ENCODE measurements at places on chromosomes 13 and 19. TPM values are rescaled to one million over a fixed set of nuclear protein-coding genes. Genes with fewer than 3 reads are reported as not detected.
A peak's percentile ranks its signal among the peaks of the same experiment; 100 is the strongest.

DNA sequence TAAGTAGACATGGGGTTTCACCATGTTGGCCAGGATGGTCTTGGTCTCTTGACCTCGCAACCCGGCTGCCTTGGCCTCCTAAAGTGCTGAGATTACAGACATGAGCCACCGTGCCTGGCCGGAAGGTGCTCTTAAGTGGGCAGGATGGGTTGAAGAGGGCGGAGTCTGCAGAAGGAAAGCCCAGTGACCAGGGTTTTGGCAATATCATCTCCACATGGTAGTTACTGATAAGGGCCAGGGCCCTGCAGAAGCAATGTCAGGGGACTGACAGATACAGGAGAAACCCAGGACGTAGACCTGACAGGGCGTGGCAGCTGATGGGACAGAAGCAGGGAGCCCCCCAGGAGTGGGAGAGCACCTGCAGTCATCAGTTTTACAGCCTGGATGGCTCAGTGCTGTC, 45.7 kb upstream of the RNF113B start:
- no peaks in the 10 kb centered on the region for H3K27me3 ChIP-seq
- DNase-seq = peak; percentile 72
- H3K36me3 ChIP-seq = peaks cover under 1% of the 10 kb centered on the region
- H3K27ac ChIP-seq = no peak overlapping the region

DNA sequence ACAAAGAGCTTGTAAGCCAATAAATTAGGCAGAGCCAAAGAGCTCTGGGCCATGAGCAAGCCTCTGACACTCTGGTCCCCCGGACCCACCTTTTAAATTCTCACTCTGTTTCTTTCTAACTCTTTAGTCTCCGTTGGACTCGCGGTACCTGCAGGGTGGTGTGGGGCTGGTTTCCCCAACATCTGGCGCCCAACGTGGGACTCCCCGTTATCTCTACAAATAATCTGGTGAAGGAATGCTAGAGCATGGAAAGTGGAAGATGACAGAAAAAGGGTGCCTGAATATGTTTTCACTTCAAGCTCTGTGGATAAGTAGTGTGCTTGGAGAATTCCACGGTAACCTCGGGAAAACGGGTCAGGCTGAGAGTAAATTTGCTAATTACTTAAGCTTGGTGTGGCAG, 36.5 kb upstream of the CYP2B6 start:
- H3K4me1 ChIP-seq = no peaks in the 10 kb centered on the region
- DNase-seq = no peak
- no peak overlapping the region for H3K27ac ChIP-seq

DNA sequence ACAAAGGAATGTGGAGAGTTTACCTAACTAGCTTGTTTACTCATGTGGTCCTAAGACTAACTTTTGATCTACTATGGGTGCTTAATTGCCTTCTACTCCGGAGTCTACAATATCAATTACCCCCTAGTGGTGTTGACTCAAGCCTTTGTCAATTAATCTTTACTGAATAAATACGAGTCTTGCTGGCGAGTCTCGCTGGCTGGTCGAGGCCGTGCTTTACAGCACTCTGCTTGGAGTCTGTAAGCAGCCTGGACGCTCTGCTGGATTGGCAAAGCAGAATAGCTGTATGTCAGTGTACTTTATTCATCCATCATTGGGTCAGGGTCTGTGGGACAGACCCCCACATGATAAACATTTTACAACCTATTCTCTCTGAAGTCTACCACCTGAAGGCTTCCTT, 9.9 kb upstream of the SPART start:
- no peak overlapping the region for H3K27ac ChIP-seq
- no peaks in the 10 kb centered on the region for H3K36me3 ChIP-seq
- peaks cover 27% of the 10 kb centered on the region for H3K4me1 ChIP-seq
- no peak for DNase-seq

- DNase-seq = peak; percentile 69
- peak within 1 kb of the TSS; percentile 97 for H3K27ac ChIP-seq
- H3K4me3 ChIP-seq = peak within 1 kb of the TSS; percentile 75
- peaks cover 2% of the 10 kb centered on the region for H3K36me3 ChIP-seq
- no peaks in the 10 kb centered on the region for H3K27me3 ChIP-seq
Measured at GRCh38 chr19:35248310-35249145, at the start of gene LSR. Gene LSR, plus strand, starts transcription at chr19:35249002. Its CDS starts 21 bp downstream, at chr19:35249023.

DNA sequence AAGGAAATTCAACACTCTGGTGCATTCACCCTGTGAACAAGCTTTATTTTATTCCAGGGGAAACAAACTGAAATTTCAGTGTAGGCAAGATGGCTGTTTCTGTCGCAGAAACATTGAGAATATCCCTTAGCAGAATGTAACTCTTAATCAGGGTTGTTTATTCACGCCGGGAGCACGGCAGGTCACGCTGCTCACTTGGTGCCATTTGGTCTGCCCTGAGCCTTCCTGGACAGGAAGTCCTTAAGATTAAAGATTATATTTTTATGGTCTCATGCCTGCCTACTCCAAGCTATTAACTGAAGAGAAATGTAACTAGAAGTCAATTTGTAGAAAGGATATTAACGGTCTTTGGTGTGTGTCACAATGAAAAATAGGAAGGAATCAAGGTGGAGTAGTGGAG, 185.3 kb upstream of the ARGLU1 start:
- no peaks in the 10 kb centered on the region for H3K4me1 ChIP-seq
- no peaks in the 10 kb centered on the region for H3K27me3 ChIP-seq
- no peak for DNase-seq
- no peaks in the 10 kb centered on the region for H3K36me3 ChIP-seq

GRCh38 chr13:39578821-39579291, 24.1 kb downstream of the LHFPL6 start:
- H3K4me1 ChIP-seq = no peaks in the 10 kb centered on the region
- H3K4me3 ChIP-seq = no peak overlapping the region
- no peaks in the 10 kb centered on the region for H3K27me3 ChIP-seq
- DNase-seq = no peak
- no peaks in the 10 kb centered on the region for H3K36me3 ChIP-seq

GRCh38 chr19:10764340-10764894, 46.5 kb downstream of the DNM2 start:
- peak overlapping the region; percentile 27 for H3K27ac ChIP-seq
- H3K36me3 ChIP-seq = peaks cover 5% of the 10 kb centered on the region
- H3K4me1 ChIP-seq = peaks cover 38% of the 10 kb centered on the region
- H3K27me3 ChIP-seq = no peaks in the 10 kb centered on the region
- no peak for DNase-seq

TNFSF9 gene
- not detected for total RNA-seq

PCDH9 gene
- 2.3 TPM for total RNA-seq

DNA sequence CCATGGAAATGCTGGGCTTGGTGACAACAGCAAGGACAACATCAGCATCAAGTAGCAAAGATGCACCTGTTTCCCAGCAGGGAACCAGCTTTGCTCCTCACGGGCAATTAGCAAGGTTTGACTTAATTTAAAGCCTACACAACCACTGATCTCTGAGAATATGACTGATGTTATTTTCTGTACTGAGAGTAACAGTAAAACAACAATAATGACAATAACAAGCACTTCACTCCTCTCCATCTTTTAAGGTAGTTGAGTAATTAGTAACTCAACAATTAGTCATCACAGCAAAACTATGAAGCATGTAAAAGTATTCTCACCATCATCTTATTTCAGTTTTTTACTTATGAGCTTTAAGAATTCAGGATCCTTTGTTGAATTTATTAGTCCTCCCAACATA, 37.3 kb downstream of the ENOX1 start:
- H3K27ac ChIP-seq = no peak overlapping the region
- no peaks in the 10 kb centered on the region for H3K27me3 ChIP-seq
- H3K4me1 ChIP-seq = no peaks in the 10 kb centered on the region
- no peak overlapping the region for H3K4me3 ChIP-seq
- H3K36me3 ChIP-seq = no peaks in the 10 kb centered on the region

- no peaks in the 10 kb centered on the region for H3K4me1 ChIP-seq
- H3K4me3 ChIP-seq = no peak overlapping the region
- DNase-seq = no peak
- H3K27ac ChIP-seq = no peak overlapping the region
Measured at GRCh38 chr13:23365652-23366051, 67.8 kb downstream of the SACS start.

DNA sequence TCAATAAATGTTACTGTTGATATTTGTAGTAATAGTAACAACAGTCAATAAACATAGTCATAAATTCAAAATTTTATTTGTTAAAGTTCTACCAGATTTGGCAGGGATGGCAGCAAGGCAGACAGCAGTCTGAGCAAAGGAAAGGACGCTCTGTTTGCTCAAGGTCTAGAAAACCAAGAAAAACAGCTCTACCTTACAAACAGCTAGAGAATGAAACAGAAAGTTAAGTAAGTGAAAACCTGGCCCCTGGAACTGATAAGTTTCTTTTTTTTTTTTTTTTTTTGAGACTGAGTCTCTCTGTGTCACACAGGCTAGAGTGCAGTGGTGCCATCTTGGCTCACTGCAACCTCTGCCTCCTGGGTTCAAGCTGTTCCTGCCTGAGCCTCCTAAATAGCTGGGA, 27.9 kb downstream of the ENOX1 start:
- H3K4me1 ChIP-seq = no peaks in the 10 kb centered on the region
- H3K27me3 ChIP-seq = no peaks in the 10 kb centered on the region
- no peaks in the 10 kb centered on the region for H3K36me3 ChIP-seq
- H3K27ac ChIP-seq = no peak overlapping the region

- no peaks in the 10 kb centered on the region for H3K4me1 ChIP-seq
- no peak for DNase-seq
- H3K27me3 ChIP-seq = no peaks in the 10 kb centered on the region
- H3K4me3 ChIP-seq = no peak overlapping the region
Measured at GRCh38 chr13:33751151-33751550, 66.8 kb upstream of the RFC3 start.

DNA sequence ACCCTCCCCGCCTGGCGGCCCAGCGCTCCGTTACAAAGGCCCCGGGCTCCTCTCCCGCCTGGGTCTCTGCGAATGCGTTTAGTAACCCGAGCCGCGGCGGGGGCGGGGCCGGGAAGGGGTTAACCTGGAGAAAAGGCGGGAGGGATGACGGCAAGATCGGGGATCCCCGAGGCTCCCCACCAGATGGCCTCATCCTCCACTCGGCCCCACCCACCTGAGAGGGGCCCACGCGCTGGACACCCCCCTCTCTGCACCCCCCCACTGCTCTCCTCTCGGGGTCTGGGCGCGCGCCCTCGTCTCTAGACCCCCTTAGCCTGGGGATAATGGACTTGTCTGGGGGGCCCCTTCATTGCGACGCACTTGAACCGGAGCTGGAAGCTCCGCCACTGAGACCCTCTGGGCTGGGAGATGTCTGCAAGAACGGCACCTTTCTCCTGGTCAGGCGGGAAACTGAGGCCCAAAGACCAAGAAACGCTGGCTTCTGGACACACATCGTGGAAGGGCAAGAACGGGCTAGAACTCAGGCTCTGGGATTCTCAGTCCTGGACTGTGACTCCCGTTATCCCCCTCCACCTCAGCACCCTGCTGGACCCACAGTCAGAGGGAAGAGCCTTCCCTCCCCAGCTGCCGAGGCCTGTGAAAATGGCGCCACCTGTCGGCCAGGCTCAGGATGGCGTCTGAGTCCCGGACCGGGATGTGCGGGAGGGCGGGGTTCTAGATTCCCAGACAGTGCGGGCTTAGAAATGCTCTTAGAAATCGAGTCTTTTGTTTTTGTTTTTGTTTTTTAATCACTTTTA, 2.9 kb upstream of the LTBP4 start:
- peaks cover 2% of the 10 kb centered on the region for H3K27me3 ChIP-seq
- H3K27ac ChIP-seq = no peak overlapping the region
- no peaks in the 10 kb centered on the region for H3K36me3 ChIP-seq

SELENOV gene
- total RNA-seq = not detected

ERVK3-1 gene
- 21.4 TPM for total RNA-seq

VAV1 gene
- 6.3 TPM for total RNA-seq

- H3K27me3 ChIP-seq = no peaks in the 10 kb centered on the region
- no peak for DNase-seq
- H3K4me1 ChIP-seq = no peaks in the 10 kb centered on the region
- H3K27ac ChIP-seq = no peak overlapping the region
Measured at GRCh38 chr13:21636656-21637055, 32.7 kb upstream of the MICU2 start.

GRCh38 chr13:90365130-90365529, 982.4 kb upstream of the MIR17HG start:
- DNase-seq = no peak
- H3K4me1 ChIP-seq = no peaks in the 10 kb centered on the region
- H3K27ac ChIP-seq = no peak overlapping the region
- no peaks in the 10 kb centered on the region for H3K27me3 ChIP-seq
- H3K36me3 ChIP-seq = no peaks in the 10 kb centered on the region
- H3K4me3 ChIP-seq = no peak overlapping the region

Measured in liver (tissue), 10 donors.